Brain (organoid and tissue), 16 donors: ENCODE measurements at places on chromosomes 1 and 21.
A peak's percentile ranks its signal among the peaks of the same experiment; 100 is the strongest.

DNA sequence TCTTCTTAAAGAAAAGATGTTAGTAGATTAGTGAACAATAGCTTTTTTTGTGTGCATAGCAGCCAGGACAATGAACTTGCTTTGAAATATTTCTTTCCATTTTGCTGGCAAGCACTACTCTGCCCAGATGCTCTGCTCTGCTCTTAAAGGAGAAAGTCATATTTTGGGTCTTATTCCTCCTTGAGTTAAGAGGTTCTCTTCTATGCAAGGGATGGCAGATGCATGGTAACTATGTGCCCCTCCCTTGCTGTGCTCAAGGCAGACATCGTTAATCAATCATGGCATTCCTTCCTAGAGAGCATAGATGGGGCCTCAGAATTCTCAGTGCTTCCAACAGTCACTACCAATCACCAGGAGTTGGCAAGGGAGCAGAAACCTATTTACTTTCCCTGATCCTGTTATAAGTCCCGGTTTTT, 27.6 kb downstream of the NIPAL3 start:
- DNase-seq = peak; percentile 77

DNA sequence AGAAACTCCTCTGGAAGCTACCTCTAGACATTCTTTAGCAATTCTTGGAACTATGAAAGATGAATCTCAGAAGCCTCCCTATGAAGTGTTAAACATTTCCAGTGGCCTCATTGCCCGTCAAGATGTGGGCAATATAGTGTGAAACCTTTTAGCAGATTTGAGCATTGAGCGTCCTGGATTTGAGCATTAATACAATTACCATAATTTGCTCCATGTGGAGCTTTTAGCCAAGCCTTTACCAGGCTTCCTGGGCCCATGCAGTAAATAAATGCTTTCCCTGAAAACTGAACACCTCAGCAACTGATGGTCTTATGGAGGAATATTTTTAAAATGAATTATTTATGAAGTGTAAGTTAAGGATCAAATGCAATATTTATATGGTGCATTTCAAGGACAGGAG, 162.0 kb downstream of the FGGY start:
- no peak for DNase-seq

- DNase-seq = no peak
Observed at GRCh38 chr21:20783611-20784010, 214.6 kb upstream of the NCAM2 start.

- DNase-seq = peak; percentile 32
Observed at GRCh38 chr1:67735806-67736627, 51.0 kb downstream of the GADD45A start.
